ENCODE measurements at places on chromosomes 2 and 18. TPM values are rescaled to one million over a fixed set of nuclear protein-coding genes. Genes with fewer than 3 reads are reported as not detected.

DNA sequence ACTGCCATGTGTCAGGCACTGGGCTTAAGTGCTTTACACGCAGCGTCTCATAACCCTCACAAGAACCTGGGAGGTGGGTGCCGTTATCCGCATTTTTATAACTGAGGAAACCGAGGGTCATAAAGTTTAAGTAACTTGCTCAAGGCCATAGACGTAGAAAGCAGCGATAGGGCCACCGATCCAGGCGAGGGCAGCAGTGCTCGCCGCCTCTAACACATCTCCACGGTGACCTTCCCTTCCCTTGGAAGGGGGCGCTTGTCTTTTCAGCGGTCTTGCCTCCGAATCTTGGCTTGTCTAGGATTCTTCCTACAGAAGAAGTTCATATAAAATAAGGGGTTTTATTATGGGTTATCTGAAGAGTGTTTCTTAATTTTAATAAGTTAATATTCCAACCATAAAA lies 186.6 kb downstream of the GBX2 start:
- no peak for DNase-seq

The XDH gene
- 138 TPM for polyA plus RNA-seq

The DPYSL5 gene
- 7.1 TPM for polyA plus RNA-seq

The SDC1 gene
- polyA plus RNA-seq = 49.7 TPM

The SOX11 gene
- polyA plus RNA-seq = 3.1 TPM

DNA sequence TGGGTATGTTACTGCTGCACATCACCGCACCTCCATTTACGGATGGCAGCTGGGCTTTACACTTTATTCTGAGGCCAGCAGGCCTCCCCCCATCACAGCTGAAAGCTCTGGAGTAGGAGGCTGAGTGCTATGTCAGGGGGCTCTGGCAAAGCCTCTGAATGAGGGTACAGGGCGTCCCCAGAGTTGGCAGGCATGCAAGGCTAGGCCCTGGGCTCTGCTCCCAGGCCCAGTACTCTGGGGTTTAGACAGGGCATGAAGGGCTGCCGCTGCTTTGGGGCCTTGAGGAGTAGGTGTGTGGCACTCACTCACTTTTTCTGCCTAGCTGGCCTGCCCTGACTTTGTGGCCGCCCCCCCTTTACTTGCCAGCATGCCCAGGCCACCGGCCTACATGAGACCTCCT lies 90.8 kb downstream of the WDSUB1 start:
- no peak for DNase-seq

The CBLN2 gene
- polyA plus RNA-seq = 11.4 TPM

The FRZB gene
- polyA plus RNA-seq = 34.5 TPM

- no peak for DNase-seq
Observed at GRCh38 chr2:105757433-105757832, 12.7 kb downstream of the NCK2 start.

DNA sequence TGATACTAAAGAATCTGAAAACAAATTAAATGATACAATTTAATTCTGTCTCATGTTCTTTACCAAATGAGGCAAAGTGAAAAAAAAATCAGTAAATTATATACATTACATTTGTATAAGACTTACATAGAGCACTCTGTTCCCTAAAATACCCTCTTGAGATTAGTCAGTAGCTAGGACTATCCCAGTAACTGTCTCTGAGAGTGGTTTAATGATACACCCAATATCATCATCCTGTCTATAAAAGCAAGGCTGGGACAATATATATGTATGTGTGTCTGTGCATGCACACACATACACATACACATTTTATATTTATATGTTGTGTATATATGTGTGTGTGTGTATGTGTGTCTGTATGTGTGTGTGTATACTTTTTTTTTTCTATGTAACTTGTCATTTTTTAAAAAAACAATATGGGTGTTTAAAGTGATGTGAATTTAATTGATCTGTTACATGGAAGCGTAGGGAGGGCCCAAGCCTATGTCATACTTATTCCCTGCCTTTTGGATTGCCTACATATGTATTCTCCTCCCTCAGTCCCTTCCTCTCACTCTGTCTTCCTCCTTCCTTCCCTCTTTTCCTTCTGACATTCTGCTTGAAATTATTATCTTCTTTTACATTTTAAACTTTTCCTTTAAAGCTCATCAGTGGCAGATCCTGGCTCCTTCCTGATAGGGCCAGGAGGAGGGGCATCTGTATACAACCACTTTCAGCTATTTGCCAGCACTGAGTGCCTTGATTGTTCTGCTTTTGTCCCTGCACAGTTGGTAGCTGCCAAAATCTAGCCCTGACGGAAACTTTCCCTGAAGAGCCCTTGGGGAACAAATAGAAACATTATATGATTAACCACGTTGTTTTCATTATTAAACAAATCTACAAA lies 6.8 kb downstream of the ASXL3 start:
- no peak for DNase-seq

GRCh38 chr2:39252888-39253518 lies 9.2 kb upstream of the CDKL4 start:
- no peak for DNase-seq

The CCDC138 gene
- 6.2 TPM for polyA plus RNA-seq

The MAL gene
- 0.30 TPM for polyA plus RNA-seq

The OTX1 gene
- polyA plus RNA-seq = 0.04 TPM

- no peak for DNase-seq
Observed at GRCh38 chr2:14975381-14975780, 342.9 kb downstream of the LRATD1 start.

The TOGARAM2 gene
- polyA plus RNA-seq = 2.1 TPM

The THUMPD2 gene
- polyA plus RNA-seq = 25.3 TPM

The GRHL1 gene
- polyA plus RNA-seq = 3.0 TPM

The GAREM2 gene
- polyA plus RNA-seq = 2.4 TPM

DNA sequence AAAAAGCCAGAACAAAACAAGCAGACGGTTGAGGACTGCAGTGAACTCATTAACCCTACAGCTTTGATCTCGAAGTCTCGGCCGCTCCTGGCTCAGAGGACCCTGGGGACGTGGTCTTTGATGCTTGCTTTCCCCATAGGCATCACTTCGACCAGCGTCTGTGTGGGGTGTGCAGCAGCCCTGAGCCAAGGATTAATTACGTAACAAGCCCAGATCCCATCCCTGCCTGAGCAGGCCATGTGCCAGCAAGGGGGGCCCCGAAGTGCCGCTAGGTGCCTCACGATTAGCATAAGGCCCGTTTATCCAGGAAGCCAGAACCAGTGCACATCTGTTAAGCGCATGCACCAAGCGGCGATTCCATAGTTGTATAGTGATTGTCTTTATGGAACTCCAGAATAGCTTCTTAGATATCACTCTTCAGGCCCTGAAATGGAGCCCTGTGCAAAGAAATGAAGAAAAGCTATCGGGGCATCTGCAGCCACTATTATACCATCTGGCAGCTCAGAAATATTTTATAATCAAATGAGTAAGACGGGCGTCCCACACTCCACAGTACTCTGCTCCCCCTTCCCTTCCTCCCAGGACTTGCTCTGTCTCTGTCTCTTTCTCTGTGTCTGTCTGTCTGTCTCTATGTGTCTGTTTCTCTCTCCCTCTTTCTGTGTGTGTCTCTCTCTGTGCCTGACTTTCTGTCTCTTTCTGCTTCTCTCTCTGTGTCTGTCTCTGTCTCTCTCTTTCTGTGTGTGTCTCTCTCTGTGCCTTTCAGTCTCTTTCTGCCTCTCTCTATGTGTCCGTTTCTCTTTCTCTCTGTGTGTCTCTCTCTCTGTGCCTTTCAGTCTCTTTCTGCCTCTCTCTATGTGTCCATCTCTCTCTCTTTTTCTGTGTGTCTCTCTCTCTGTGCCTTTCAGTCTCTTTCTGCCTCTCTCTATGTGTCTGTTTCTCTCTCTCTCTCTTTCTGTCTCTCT lies 41.7 kb downstream of the HPCAL1 start:
- DNase-seq = no peak

All from large intestine (tissue), 12 donors.